ENCODE measurements at places on chromosomes 12 and 14.

DNA sequence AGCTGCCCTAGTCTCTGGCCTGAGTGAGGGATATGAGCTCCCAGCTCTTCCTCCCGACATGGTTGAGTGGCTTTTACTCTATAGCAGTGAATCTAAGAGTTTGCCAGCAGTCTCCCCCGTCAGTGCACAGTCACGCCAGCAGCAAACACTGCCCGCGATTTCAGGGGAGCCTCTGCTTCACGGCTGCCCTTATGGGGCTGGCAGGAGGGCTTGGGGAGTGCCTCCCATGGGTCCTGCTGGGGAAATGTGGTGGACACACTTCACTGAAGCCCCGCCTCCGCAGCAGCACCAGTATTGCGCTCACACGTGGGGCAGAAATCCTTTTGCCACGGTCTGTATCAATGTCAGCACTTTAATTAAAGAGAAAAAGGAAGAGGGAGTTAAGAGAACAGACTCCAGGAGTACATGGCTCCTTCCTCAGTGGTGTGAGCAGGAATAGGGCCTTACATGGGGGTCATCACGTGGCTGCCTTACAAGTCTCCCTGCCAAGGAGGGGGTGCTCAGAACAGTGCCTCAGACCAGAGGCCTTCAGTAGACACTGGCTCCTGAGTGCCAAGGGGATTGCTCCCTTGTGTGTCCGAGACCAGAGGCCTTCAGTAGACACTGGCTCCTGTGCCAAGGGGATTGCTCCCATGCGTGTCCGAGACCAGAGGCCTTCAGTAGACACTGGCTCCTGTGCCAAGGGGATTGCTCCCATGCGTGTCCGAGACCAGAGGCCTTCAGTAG, 55.7 kb downstream of the SFSWAP start:
- DNase-seq, result no peak

DNA sequence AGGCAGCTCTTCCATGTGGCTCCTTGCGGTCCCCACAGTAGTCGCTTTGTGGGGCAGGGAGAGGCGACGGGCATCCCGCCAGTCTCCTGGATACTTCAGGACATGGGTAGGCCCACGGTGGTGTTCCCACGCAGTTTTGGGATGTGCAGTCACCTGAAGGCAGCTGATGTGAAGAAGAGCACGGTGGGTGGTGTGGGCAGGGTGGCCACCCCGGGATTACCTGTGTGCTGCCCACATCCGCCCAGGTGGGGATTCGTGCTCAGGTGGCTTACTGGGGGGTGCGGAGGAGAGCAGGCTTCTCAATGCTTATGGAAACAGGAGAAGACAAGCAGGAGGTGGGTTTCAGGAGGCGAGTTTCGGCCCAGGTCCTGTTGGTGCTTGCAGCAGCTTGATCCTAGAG, 28.4 kb upstream of the TDRD9 start:
- DNase-seq, result no peak

DNA sequence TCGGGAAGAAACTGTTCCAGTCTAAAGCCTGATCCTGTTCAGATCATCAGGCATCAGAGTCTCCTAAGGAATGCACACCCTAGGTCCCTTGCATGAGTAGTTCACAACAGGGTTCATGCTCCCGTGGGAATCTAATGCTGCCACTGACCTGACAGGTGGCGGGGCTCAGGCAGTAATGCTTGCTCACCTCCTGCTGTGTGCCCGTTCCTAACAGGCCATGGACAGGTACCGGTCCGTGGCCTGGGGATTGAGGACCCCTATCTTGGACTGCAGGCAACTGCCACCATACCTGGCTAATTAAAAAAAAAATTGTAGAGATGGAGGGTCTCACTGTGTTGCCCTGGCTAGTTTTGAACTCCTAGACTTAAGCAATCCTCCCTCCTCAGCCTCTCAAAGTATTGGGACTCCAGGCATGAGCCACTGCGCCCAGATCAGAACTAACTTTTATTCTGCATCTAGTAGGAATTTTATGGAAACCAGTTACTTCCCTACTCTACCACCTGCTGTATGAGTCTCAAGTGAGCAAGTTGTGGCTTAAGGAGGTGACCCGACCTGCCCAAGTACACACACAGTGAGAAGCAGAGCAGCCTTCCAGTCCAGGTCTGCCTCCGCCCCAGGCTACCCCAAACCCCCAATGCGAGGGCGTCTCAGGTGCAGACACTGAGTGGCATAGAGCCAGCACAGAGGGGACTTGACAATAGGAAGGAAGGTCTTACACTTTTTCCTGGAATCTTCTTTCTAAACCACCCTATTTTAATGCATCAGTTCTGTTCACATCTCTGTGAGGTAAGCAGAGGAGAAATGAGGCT, 2.5 kb upstream of the PAPLN start:
- no peak for DNase-seq

DNA sequence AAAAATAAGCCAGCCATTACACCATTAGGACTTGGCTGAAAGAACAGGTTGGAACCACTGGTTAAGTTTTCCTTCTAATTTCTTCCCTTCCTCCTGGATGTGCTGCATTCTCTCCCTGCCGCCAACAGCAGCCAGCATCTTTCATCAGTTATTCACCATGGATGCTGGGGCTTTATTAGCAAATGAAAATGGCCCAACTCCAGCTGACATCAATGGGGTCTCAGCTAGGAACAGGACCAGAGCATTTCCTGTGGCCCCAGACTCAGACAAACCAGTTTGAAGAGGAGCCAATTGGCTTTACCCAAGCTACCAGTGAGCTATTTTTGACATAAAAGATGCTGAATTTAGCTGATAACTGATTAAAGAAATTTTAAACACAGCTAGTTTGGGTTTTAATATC, 26.0 kb upstream of the TBX5 start:
- DNase-seq, result no peak

- no peak for DNase-seq
Measured at GRCh38 chr14:93889739-93890483, 37.2 kb upstream of the FAM181A start.

GRCh38 chr12:19739195-19739776, 300.0 kb downstream of the AEBP2 start:
- no peak for DNase-seq
